PC-9 (cell line): ENCODE measurements at places on chromosomes 1 and 21. TPM values are rescaled to one million over a fixed set of nuclear protein-coding genes. Genes with fewer than 3 reads are reported as not detected.

The CLIC6 gene
- not detected in 2 replicates for total RNA-seq

- peak; percentile 94 for DNase-seq
Measured at GRCh38 chr1:39098546-39099250, 72.5 kb downstream of the NDUFS5 start.

DNA sequence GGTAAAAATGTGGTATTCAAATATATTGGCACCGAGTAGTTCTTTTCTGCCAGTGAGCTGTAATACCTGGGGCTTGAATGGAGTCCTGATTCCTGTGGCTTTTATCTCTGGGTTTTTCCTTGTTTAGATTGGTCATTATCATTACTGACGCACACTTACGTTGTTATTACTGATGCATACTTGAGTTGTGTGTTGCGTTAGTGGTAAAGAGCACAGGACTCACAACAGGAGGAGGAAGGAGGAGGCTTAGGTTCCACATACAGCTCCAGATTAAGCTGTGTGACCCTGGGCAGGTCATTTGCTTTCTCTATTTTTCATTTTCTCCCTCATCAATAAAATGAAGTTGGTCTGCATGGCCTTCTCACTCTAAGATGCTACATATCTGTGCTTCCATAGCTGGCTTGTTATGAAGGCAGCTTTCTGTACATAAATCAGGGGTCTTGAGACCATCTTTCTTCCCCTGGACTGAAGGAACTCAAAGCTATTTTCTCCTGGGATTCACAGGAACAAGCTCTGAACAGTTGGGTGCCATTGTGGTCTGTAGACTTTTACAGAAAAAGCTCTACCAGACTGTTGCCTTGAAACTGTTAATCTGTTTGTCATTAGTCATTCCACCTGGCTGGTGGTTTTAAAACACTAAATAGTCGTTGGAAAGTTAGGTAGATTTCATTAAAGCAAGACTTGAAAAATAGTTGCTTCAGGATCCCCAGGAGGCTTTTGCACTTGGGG is 5.6 kb downstream of the ARID1A start:
- no peak for DNase-seq

The CELF3 gene
- not detected in 2 replicates for total RNA-seq

The BGLAP gene
- 2.0 and 2.6 TPM in 2 replicates for total RNA-seq
